Endothelial cell of umbilical vein (primary cell): ENCODE measurements at places on chromosomes 5 and 9. TPM values are rescaled to one million over a fixed set of nuclear protein-coding genes. Genes with fewer than 3 reads are reported as not detected.
A peak's percentile ranks its signal among the peaks of the same experiment; 100 is the strongest.

DNA sequence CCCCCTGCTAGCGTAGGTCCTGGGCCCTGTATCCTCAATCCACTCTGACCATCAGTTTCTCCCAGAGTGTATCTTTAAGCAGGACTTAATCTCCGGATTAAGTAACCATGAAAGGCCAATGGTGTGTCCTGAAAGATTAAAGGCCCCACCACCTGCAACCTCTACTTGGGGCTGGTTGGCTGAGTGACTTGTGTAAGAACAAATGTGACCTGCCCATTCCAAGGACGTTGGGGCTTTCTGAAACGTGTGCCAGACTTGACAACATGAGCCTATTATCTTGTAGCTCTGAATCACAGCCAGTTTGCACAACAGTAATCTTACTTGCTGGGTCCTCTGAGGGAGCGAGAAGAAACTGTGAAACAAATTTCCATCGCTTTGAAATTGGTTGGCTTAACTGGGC is 3.1 kb upstream of the PRELID2 start:
- DNase-seq = no peak

GRCh38 chr9:30982301-30982700 is 1402.1 kb upstream of the ACO1 start:
- DNase-seq = no peak

DNA sequence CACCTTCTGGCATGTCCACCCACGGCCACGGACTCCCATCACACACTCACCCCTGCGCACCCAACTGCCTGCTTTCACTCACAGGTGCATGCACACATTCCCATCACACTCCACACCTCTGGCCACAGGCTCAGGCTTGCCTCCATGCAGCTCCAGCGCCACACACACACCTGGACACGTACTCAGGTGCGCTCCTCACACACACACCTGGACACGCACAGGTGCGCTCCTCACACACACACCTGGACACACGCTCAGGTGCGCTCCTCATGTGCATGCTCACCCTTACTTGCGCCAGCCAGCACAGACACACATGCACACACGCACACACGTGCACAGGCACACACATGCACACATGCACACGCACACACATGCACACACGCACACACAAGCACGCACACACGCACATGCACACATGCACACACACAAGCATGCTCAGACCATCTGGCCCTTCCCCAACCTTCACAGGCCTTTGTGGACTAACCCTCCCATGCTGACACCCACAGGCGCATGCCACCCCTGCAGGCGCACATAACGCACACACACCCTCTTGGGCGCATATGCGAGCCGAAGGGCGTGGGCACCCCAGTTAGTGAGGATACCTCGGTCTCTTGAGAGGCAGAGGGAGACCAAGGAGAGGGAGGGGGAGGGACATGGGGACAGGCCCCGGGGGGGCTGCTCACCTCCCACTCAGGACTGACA is 8.3 kb downstream of the GRIN1 start:
- no peak for DNase-seq

DNA sequence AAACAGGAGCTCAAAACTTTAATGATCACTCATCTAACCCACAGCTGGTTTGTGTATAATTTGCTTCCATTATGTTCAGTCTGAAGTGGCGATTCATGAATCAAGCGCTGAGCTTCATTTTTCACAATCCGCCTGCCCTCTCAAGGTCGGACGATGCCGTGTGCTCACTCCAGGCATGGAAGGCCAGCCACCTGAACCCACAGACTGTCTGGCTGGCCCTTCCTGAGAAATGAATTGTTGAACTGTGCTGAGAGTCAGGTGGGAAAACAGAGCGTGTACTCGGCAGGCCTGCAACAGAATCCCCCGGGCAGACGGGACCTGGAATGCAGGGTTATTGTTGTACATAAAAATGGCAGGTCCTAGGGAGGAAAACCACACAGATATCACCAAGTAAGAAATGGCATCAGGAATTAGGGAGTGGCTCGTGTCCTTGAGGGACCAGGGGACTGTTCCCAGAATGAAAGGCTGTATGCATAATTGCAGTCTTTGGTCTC is 375.7 kb downstream of the IRX2 start:
- no peak for DNase-seq

- no peak for DNase-seq
These were observed 320.0 kb downstream of the DNAH5 start for GRCh38 chr5:13624283-13625074.

- no peak for DNase-seq
These were observed 158.0 kb downstream of the PAX5 start for GRCh38 chr9:36876056-36876455.

GRCh38 chr9:133590231-133590855 is 18.8 kb downstream of the FAM163B start:
- no peak for DNase-seq

- no peak for DNase-seq
These were observed 1336.1 kb upstream of the CDH9 start for GRCh38 chr5:28374492-28374967.

GRCh38 chr9:19026375-19026774 is 6.6 kb downstream of the SAXO1 start:
- no peak for DNase-seq

- no peak for DNase-seq
These were observed 1.0 kb upstream of the CRB2 start for GRCh38 chr9:123354806-123355508.

DNA sequence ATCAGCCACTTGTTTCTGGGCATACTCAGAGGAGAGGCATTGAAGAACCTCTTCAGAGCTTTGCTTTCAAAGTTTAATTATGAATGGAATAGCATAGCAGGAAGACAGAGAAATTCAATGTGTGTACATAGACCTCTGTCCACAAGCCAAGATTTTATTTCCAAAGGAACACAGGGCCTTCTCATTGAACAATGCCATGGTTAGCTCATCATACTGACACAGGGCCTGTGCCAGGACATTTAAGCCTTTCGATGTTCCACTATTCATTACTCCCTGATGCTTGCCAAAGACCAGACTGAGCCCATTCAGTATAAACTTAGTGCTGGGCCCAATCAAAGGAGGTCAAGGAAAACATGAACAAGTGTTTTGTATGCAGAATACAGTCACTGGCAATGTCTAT is 280.8 kb downstream of the FBXL17 start:
- DNase-seq = no peak

DNA sequence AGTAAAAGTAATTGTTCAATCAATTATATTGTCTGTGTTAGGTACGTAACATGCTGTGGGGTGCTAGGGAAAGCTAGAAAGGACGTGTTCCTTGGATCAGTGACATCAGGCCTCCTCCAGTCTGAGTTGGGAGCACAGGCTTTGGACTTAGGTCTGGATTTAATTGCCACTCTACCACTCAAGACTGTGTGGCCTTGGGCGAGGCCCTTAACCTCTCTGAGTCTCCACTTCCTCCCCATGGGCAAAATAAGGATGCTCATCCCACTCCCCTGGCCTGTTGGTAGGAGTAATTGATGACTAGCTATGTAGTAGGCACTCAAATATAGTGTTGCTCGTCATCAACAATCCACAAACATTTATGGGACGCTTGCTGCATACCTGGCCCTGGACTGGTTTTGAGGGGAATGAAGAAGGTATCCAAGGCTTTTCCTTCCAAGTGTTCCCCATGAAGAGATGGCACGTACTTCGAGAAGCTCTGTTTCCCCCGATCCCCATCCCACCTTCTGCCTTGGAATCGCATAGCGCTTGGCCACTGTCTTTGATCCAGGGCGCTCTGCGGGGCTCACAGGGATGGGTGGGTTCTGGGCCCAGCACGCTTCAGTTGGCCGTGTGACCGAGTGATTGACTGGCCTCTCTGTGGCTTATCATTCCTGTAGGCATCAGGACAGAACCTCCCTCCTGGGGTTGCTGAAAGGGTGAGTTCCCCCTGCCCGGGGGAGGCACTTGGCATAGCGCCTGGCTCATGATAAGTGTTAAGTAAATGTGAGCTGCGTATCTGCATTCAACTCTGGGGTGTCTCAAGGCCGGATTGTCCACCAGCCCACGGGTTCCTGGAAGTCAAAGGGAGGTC is 8.1 kb downstream of the FGF18 start:
- no peak for DNase-seq

GRCh38 chr9:97752274-97752673 is 55.1 kb upstream of the XPA start:
- no peak for DNase-seq

DNA sequence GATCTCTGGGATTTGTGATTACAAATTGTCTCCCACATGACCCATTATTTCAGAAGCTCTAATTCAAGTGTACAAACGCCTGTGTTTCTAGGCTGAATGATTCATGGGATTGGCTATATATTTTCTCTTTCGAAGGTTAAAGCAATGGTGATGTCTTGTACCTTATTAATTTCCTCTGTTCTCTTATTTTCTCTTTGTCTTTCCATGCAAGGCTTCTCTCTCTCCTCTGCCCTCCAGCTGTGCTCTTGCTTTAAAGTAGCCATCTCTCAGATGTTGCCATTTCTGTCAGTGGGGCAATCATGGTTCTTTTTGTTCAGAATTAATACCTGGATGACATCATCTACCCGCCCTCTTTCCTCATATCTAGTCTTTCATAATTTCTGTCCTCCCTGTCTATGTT is 184.3 kb upstream of the ATP10B start:
- DNase-seq = no peak

DNA sequence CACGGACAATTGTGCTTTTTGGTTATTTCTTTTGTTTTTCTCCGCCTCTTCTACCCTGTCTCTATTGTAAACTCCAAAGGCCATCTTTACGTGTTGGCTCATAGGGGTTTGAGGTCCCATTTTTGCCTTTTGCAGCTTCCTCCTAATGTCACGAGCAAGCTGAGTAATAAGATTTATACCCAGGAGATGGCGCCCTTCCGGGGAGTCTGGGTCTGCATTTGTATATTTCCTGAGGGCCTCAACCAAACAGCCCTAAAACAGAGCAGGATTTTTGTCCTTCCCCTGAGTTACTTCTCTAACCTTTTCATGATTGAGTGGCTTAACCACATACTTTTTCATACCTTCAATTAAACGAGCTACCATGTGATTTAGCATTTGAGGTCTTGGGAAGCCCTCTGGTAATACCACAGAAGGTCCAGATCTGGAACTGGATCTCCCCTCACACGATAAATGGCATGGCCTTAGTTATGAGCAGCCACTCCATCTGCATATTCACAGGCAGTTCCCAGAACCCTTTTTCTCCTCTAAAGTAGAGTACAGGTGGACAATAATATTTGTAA is 11.2 kb upstream of the CFAP95 start:
- DNase-seq = peak; percentile 36

DNA sequence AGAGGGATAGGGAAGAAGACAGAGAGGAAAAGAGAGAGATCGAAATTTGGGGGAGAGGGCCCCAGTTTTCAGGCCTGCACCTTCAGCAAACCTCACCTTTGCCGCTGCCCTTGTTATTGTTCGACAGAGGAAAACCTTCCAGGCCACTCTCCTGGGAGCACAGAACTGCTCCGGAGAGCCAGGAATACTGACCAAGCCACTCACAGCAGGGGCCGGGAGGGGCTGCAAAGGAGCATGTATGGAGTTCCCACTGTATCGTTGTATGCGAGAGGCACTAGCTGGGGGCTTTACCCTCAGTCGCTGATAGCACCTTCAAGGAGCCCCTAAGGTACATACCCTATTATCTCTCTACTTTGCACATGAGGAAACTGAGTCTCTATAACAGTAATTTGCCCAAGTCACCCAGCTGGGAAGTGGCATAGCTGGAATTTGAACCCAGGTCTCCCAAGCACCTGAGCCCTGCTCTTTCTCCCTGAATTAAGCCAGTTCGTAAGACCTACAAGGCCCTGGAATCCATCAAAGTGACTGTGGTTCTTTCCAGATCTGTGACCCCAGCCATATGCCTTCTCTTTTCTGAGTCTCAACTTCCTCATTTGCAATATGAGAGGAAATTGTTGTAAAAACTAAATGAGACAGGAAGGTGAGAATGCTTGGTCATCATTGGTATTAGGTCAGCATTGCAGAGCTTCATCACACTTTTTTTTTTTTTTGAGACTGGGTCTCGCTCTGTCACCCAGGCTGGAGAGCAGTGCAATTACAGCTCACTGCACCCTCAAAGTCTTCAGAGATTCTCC is 21.0 kb upstream of the FOXE1 start:
- no peak for DNase-seq

DNA sequence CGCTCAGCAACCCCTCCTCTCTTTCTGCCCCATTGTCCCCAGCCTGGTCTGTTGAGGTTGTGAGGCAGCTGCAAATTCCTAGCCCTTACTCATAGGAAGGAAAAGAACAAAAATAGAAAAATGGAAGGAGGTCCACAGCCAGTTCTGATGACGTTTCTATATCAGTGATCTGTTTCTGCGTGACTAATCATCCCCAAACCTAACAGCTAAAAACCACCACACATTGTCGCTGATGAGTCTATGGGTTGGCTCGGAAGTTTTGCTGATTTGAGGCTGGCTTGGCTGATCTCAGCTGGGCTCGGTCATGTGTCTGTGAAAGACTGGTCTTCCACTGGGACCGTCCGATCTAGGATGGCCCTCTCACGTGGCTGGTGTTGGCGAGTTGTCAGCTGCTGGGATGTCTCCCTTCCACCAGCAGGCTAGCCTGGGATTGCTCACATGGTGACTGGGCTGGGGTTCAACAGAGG is 200.6 kb upstream of the ZNF618 start:
- peak; percentile 99 for DNase-seq

DNA sequence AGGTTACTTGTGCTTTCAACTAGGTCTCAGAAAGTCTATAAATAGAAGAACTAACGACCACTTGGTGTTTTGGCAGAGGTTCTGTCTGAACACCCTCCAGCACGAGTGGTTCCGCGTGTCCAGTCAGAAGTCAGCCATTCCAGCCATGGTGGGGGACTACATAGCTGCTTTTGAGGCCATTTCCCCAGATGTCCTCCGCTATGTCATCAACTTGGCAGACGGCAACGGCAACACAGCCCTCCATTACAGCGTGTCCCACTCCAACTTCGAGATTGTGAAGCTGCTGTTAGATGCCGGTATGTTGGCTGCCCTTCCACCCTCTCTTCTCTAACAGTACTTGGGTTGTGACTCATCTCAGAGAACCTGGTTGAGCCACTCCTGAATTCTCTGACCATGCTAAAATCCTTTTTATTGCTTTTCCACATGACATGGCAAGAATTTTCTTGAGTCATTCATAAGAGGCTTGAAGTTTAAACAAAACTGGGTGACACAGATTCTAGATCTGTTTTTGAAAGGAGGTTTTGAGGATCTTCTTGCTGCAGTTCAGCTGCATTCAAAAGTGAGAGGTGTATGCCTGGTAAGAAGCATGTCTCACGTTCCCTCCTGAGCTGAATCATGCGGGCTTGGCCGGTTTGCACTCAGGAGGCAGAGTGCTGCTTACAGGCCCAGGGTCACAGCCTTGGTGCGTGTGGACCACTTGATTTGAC is 103.1 kb upstream of the DMRT1 start:
- no peak for DNase-seq

- DNase-seq = peak; percentile 40
These were observed 2.7 kb upstream of the NSMF start for GRCh38 chr9:137461663-137462395.

Gene CCL21
- total RNA-seq = 0.85 TPM in 1 of 2 replicates, not detected in the other

Gene CCL27
- not detected in 2 replicates for total RNA-seq

Gene ERCC6L2
- total RNA-seq = 29.6 and 31.8 TPM in 2 replicates

Gene FRMD3
- total RNA-seq = 6.1 and 7.3 TPM in 2 replicates

Gene IFNB1
- not detected in 2 replicates for total RNA-seq
